ENCODE measurements at places on chromosomes 3 and 15.

DNA sequence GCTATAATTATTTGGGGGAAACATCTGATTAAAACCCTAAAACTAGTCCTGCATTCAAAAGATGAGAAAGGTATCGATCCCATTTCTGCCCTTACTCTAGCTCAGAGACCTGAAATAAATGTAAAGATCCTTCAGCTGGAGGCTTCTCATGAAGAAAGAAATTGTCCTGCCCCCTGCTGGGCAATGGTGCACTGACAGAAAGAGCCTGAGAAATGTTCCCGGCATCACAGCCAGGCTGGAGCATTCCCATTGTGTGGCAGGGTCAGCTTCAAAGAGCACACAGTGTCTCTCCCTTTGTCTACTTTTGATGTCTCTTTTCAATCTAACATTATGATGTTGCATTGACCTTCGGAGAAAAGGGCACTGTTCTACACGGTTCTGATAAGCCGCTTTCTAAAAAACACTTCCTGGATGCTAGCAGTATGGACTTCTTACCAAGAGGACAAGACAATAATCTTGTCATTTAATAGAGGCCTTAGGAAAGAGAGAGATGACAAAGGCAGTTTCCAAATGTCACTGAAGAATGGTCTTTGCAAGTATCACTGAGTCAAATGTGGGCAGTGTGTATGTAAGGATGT is 287.5 kb downstream of the MAGI1 start:
- peak; percentile 27 for DNase-seq

- DNase-seq, result peak; percentile 32
These were observed 271.0 kb downstream of the PDZRN3 start for GRCh38 chr3:73353649-73354217.

GRCh38 chr3:9129365-9129764 is 120.1 kb downstream of the SRGAP3 start:
- DNase-seq, result no peak

GRCh38 chr3:197577366-197578074 is 21.8 kb upstream of the BDH1 start:
- no peak for DNase-seq

- no peak for DNase-seq
These were observed 29.4 kb downstream of the STARD5 start for GRCh38 chr15:81294516-81294880.

GRCh38 chr3:133991637-133992036 is 38.1 kb downstream of the SLCO2A1 start:
- DNase-seq, result no peak

DNA sequence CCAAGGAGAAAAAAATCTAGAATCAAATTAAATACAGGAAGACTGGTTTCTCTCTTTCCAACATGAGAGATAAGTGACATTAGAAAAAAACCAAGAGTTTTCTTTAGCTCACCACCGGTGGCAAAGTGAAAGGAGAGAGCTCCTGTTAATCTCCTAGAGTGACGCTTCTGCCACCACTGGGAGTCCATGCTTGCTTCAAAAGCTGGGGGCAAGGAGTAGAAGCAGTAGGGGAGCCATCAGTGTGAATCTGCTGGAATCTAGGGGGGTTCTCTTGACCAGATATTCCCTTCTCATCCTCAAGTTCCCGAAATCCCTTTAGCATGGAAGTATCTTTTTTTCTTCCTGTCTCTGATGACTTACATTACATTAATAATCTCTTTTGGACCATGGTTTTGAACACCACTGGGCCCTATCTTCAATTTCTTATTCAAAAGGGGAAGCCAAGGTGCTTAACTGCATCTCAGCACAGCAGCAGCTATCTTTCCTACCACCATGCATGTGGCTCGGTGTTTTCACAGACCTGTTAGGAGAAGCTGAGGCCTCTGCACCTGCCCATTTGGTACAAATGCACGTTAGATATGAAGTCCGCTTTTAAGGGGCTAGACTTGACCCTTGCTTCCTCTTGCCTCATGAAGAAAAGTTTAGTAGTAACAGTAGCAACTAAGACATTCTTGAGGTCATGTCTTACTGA is 6.6 kb upstream of the ICE2 start:
- DNase-seq, result no peak

- no peak for DNase-seq
These were observed 24.2 kb upstream of the CA12 start for GRCh38 chr15:63405683-63406390.

DNA sequence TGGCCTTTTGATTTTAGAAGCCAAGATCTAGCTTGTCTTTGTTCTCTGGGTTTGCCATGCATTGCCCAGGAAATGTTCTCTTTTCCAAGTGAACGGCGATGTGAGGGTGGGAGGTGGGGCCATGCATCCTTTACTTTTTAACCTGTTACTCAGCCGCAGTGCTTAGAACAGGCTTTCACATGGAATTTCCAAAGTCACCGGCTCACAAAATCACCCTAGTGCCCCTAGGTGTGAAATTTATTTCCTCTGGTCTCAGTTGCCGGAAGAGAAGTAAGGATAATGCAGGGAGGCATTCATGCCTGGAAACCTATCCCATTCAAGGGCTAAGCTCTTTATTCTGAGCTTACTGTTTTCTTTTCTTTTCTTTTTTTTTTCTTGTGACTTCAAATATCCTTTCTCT is 93.2 kb downstream of the CACNA2D3 start:
- DNase-seq, result no peak

DNA sequence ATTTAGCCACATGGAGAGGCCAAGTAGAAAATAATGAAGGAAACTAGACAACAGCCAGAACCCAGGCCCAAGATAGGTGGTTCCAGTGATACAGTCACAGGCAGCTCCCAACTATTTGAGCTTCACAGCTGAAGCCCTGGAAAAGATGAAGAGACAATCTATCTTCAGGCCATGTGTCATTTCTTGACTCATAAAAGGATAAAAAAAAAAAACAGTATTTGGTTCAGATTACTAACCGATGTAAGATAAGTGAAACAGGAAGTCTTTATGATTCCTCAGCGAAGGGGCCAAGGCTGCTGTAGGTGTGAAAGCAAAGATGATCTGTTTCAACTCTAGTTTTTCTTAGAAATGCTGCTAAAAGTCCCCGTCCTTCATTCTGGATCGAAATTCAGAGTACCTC is 394.6 kb downstream of the ZNF385D start:
- DNase-seq, result peak; percentile 49

DNA sequence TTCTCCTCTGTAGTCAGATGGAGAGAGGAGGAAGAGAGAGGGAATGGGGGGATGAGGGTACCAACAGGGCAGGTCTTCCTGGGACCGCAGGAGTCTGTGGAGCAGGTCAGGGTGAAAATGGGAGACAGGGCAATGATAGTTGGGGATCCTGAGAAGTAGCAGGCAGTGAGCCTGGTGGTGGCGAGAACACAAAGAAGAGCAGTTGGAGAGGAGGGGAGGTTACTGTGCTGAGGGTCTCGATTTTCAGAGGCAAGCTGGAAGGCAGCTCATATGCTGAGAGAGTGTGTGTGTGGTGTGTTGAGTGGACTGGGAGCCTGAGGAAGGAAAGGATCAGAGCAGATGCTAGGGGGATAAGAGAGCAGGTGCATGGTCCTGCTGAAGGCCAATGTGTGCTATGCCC is 2.1 kb upstream of the DOCK3 start:
- no peak for DNase-seq

Data from fibroblast of skin of right quadriceps (primary cell).